GDM1 (cell line): ENCODE measurements at places on chromosomes 6 and 20.

GRCh38 chr20:59782986-59783640 lies 150.3 kb downstream of the SYCP2 start:
- DNase-seq = peak; percentile 13

DNA sequence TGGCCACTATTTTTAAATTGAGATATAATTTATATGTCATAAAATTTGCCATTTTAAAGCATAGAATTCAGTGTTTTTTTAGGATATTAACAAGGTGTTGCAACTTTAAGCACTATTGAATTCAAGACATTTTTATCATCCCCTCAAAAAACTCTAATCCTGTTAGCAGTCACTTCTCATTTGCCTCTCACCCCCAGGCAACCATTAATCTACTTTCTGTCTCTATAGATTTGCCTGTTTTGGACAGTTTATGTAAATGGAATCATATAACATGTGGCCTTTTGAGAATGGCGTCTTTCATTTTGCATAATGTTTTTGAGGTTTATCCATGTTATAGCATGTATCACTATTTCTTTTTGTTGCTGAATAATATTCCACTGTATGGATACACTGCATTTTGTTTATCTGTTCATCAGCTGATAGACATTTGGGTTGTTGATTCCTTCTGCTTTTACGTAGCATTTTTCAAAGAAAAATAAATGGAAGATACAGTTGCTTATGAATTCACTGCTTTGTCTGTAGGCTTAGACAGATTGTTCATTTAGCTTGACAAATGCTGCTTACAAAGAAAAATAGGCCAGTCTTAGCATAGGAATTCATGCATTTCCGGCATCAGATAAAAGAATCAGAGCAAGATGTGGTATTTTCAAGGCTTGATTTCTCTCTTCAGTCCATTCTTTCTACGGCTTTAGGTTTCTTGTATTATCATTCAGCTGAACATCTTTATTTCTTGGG lies 52.9 kb downstream of the STK4 start:
- no peak for DNase-seq

DNA sequence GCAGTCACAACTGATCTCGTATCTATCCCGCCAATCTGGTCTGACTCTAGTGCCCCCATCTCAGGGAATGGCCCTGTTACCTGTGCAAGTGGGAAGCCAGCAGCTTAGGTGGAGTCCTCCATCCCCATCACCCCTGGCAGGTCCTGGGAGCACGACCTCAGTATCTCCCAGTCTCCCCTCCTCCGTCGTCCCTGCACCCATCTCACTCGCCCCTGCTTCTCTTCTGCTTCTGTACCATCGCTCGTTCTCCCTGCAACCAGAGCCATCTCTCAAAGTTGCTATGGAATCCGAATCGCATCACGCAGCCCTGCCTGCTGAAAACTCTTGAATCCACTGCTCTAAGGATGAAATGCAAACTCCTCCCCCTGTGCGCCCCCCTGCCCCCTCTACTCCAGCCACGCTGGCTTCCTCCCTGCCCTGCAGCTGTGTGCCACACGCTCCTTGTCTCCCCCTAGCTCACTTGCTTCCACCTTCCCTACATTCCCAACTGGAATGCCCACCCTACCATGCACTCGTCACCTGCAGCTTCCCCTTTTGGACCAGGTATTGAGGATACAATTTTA lies 64.0 kb upstream of the PTGIS start:
- no peak for DNase-seq

- no peak for DNase-seq
Observed at GRCh38 chr20:20546402-20546801, 166.0 kb downstream of the RALGAPA2 start.

- no peak for DNase-seq
Observed at GRCh38 chr6:71335544-71335943, 46.9 kb downstream of the OGFRL1 start.

GRCh38 chr6:119533603-119534279 lies 184.2 kb upstream of the MAN1A1 start:
- no peak for DNase-seq

DNA sequence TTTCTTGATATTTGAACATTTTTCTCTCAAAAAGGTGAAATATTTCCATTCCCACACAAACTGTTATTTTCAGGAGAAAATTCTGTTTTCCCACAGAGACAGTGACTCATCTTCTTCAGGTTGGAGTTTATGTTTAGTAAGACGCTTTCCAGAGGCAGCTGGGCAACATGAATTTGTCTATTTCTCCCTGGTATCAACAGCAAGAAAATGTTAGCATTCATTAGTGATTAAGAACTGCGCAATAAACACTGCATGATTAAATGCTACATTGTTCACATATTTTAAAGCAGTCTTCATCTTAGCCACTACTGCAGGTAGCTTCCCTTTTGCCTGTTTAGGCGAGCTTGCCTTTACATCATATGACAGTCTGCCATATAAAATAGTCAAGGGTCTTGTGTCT lies 295.7 kb downstream of the C6orf118 start:
- no peak for DNase-seq

GRCh38 chr6:11653028-11653583 lies 115.6 kb downstream of the TMEM170B start:
- DNase-seq = peak; percentile 12

DNA sequence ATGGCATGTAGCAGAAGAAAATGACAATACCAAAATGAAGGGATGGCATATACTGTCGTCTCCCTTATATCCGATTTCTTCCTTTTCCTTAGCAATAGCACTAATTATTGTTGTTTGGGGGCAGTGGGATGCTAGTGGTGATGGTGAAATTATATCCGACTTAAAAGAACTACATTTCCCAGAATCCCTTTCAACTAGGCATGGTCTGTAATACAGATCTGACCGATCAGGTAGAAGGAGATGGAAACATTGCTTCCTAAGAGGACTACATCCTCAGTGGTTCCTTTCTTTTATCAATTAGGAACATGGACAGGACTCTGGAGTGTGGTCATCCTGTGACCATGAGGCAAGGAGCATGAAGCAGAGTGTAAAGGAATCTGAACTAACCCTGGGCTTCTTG lies 532.6 kb downstream of the CBLN4 start:
- DNase-seq = no peak

GRCh38 chr6:156701966-156702365 lies 75.2 kb upstream of the ARID1B start:
- no peak for DNase-seq

- no peak for DNase-seq
Observed at GRCh38 chr6:37052027-37052628, 46.7 kb downstream of the FGD2 start.

DNA sequence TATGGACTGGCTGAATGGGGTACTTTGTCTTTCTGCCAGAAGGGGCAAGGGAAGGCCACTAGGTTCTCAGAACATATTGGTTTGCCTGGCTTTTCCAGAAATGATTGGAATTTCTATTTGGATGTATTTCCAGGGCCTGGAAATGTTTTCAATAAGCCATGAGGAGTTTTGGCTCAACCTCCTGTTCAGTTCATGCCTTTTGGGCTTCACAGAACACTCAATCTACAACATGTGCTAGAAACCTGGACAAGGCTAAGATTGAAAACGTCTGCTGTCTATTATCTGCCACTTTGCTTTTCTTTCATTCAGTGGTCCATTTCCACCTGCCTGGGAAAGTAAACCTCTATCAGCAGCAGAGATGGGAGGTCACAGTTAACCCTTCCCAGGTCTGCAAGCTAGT lies 793.4 kb downstream of the TENT5A start:
- DNase-seq = no peak

DNA sequence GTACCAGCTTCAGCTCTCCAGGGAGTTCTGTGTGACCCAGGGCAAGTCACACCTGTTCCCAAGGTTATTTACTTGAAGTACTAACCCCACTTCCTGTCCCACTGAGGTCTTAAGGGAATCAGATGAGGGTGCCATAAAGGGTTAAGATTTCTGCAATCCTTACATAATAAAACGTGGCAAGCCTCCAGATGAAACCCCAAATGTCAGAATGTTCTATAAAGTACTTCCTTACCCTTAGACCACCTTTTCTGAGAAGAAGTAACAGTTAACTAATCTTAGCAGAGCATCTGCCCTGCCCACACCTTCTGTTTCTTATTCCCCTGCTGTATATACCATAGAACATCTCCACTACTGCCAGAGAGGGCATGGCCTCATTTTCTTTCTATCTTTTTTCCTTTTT lies 6.0 kb upstream of the AVP start:
- DNase-seq = peak; percentile 67

- peak; percentile 22 for DNase-seq
Observed at GRCh38 chr6:87139236-87139635, 16.1 kb upstream of the ZNF292 start.

- DNase-seq = no peak
Observed at GRCh38 chr20:59165891-59166709, 2.5 kb downstream of the ZNF831 start.

GRCh38 chr6:10624836-10625235 lies 69.6 kb downstream of the C6orf52 start:
- no peak for DNase-seq

DNA sequence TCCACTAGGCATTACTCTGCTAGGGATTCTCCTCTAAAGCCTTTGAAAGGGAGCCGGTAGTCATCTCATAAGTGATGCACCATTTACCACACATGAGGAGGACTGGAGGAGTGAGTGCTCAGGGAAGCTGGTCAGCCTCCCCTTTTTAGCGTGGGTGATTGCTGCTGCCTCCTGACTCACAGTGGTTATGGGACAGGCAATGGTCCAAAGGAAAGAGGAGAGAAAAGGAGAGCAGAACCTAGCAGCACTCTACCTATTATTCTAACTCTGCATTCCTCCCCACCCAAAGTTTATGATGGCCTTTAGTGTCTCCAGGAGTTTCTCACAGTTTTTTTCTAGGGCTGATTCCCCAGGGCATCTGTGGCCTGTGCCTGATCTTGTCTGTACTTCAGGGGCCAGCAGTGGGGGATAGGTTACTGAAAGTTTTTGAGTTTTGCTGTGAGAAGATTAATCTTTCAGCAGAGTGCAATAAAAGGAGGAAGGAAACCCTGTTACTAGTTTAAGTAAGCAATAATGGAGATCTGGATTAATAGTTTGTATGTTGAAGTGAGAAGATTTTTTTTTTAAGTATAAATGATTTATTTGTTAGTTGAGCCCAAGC lies 36.4 kb upstream of the GCLC start:
- DNase-seq = no peak

DNA sequence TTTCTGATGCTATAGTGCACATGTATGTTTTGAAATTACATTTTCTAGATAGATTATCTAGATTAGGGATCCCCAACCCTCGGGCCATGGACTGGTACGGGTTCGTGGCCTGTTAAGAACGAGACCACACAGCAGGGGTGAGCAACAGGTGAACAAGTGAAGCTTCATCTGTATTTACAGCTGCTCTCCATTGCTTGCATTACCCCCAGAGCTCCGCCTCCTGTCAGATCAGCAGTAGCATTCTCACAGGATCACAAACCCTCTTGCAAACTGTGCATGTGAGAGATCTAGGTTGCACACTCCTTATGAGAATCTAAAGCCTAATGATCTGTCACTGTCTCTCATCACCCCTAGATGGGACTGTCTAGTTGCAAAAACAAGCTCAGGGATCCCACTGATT lies 10.4 kb downstream of the CEP57L1 start:
- DNase-seq = no peak

DNA sequence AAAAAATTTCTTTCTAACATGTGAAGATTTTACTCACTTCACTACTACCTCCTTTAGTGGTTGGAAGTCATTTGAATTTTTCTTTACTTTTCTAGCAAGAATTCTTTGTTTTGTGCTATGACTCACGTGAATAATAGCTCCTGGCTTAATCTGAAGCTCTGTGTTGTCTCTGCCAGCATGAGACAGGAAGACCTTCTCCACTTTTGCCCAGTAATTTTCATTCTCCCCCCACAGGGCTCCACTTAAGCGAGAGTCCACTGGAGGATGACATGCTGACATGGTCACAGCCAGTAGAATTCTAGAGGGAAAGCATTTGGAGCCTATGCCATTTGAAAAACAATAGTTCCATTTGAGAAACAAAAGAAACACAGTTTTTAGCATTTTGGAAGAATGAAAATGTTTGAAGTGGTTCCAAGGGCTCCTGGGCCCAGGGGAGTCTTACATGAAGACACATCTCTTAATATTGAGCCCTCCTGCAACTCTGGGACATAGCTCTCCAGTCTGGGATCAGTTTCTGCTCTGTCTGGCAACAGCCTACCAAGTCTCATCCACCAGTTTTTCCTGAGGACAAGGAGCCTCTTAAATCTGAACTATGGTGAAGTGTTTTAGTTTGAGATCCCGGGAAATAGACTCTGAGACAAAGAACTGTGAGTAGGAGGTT lies 231.4 kb downstream of the PAX1 start:
- DNase-seq = no peak

DNA sequence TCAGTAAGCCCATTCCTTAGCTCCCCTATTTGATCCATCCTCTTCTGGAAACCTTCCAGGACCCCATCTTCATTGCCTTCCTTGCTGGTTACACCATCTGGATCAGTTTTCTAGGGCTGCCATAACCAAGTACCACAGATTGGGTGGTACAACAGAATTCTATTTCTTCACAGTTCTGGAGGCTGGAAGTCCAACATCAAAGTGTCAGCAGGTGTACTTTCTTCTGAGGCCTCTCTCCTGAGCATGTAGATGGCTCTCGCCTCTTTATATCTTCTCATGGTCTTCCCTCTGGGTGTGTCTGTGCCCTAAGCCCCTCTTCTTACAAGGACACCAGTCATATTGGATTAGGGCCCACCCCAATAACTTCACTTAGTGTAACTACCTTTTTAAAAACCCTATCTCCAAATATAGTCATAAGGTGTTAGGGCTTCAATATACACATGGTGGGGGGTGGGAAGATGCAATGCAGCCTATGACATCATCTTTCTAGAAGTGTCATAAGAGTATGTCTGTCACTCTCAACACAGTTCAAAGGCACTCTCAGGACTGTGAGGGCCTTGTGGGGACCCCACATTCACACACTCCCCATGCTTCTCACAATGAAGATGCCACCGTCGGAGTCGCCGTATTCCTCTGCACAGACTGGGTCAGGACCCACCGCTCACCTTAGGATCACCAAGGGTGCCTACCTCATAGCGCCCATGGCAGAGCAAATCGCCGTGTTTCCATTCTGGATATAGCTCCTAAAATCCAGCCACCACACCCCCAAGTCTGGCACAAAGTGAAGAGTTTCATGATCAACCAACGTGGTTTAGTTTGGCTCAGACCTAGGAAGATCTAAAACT lies 12.2 kb upstream of the PRND start:
- DNase-seq = no peak

GRCh38 chr6:99607416-99608036 lies 893 bp downstream of the PRDM13 start:
- no peak for DNase-seq

GRCh38 chr6:2674857-2675256 lies 75.9 kb downstream of the MYLK4 start:
- peak; percentile 44 for DNase-seq

- no peak for DNase-seq
Observed at GRCh38 chr6:39037707-39038106, 10.9 kb upstream of the GLP1R start.

DNA sequence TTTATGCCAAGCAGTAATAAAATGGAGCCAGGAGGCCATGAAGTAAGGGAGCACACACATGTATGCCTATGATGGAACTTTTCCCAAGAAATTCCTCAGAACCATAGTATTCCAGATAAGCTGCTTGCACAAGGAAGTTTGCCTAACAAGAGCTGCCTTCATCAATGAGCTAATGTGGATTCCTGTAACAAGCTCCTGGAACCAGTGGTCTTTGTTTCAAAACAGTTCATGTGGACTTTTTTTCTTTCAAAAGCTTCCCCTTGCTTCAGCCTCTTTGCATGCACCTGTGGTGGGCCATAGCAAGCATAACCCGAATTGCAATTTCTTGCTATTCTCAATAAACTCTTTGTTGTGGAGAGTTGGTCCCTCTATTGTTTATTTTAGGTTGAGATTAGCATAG lies 359.6 kb downstream of the UTRN start:
- DNase-seq = no peak

GRCh38 chr6:106975738-106976064 lies 1.2 kb upstream of the CD24 start:
- no peak for DNase-seq
